ENCODE measurements at places on chromosomes 2 and 18. TPM values are rescaled to one million over a fixed set of nuclear protein-coding genes. Genes with fewer than 3 reads are reported as not detected.

GRCh38 chr2:147663153-147663961 is 181.5 kb upstream of the ACVR2A start:
- DNase-seq: no peak

GRCh38 chr2:99445065-99445464 is 44.8 kb downstream of the REV1 start:
- no peak for DNase-seq

DNA sequence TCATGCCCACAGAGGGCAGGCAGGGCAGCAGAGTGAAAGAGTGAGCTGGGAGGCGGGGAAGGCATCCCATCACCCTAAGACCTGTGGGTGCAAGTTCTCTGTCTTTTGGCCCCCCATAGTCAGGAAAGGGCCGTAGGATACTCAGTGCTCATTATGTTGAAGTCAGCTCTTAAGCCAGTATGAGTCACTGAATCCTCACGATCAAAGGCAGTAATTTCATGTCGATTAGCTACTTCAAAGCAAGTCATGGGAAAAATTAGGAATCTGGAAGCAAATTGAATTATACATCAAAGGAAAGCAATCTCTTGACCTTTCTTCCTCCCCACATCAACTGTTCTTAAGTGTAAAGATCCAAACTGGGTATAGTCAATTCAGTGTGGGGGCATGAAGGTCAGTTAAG is 178.9 kb downstream of the FHOD3 start:
- no peak for DNase-seq

- DNase-seq: no peak
Measured at GRCh38 chr2:222865301-222865700, 4.5 kb downstream of the ACSL3 start.

- no peak for DNase-seq
Measured at GRCh38 chr18:42414756-42415454, 459.9 kb downstream of the PIK3C3 start.

DNA sequence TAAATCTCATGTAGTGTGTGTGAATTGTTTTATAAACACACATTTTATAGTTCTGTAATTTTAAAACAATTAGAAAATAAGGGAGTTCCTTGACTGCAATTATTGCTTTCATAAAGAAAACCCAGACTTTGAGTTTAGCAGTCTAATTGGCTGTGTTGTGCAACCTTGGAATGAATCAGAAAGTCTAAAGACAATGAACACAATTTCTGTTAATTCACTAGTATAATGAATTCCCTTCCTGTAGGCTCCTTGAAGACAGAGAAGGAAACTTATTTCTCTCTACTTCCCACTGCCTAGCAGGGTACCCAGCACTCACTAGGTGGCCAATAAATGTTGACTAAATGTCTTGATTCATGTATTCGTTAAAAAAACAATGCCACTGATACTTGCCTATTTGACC is 79.9 kb downstream of the ANTXR1 start:
- DNase-seq: no peak

DNA sequence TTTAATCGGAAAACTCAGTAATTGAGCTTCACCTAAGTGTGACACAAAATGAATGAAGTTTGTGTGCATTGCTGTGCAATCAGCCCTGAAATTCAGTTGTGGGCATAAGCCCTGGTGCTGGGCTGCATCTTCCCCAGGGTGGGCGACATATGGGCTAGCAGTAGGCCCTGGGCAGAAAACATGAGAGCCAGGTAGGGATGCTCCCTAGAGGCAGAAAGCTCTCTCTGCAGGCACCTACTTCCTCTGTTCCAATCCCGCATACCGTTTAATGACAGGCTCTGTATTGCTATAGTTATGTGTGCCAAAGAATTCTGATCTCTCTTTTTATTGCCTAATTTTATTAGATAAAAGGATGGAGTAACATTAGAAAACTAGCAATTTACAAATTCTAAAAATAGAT is 456.7 kb downstream of the NRXN1 start:
- peak; percentile 9 for DNase-seq

- DNase-seq: no peak
Measured at GRCh38 chr2:156625360-156626170, 189.4 kb downstream of the GPD2 start.

GRCh38 chr2:189854940-189855339 is 70.7 kb downstream of the PMS1 start:
- no peak for DNase-seq

DNA sequence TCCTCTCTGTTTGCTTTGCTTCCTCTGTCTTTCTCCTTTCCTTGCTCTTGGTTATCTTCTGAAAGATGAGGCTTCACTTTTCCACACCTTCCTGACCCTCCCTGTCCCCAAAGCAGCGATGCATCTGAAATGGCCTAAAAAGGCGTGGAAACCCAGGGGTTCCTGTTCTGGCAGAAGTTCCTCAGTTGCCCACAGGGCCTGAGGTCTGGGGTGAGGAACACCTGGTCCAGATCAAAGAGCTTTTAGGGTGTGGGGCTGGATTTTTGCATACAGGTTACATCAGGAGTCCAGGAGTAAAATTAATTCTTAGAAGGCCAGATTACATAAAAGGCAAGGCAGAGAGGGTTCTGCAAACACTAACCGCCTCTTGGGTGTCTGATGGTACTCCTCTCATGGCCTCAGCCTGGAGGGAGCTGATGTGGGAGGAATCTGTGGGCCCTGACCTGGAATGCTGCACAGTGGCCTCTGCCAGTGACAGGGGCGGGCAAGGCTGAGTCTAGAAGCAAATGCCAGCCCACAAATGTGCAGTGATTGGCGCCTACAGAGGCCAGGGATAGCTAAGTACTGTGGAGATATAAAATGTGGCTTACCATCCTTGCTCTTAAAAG is 41.8 kb downstream of the INPP4A start:
- no peak for DNase-seq

DNA sequence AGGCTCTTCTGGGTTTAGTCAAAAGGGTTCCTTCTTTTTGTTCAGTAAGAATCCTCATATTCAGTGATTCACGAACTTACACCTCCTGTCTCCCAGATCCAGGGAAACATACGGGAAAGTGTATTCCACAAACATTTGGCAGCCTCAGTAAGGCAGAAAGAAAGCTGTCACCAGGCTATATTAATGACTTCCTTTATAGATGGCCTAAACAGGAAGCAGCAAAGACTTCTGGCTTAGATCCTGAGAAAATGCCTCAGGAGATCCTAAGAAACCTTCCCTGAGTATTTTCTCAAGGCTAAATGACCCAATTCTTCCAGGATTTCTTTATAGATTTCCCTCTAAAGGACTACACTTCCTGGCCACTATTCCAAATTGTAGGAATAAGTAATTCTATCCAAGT is 1995.5 kb upstream of the CELF4 start:
- no peak for DNase-seq

GRCh38 chr18:74139411-74139810 is 8.2 kb downstream of the FBXO15 start:
- DNase-seq: no peak

GRCh38 chr18:22108674-22109073 is 60.7 kb upstream of the GATA6 start:
- no peak for DNase-seq

- DNase-seq: no peak
Measured at GRCh38 chr18:9619545-9619944, 5.2 kb upstream of the PPP4R1 start.

RSAD2 gene
- not detected for total RNA-seq

CCDC150 gene
- 31.9 TPM for total RNA-seq

ICOS gene
- total RNA-seq: not detected

IL1RL1 gene
- total RNA-seq: not detected

NGEF gene
- total RNA-seq: 3.2 TPM

Data from H1 (cell line).